RPMI7951 (cell line): ENCODE measurements at places on chromosomes 2 and 18.

DNA sequence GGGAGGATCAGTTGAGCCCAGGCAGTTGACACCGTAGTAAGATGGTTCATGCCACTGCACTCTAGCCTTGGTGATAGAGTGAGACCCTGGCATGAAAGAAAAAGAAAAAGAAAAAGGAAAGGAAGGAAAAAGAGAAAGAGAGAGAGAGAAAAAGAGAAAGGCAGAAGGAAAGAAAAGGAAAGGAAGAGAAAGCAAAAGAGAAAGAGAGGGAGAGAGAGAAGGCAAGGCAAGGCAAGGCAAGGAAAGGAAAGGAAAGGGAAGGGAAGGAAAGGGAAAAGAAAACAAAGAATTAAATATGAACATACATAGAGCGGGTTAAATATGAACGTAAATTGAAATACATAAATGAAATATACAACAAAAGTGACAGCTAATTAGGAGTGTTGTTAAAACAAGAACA is 167.5 kb upstream of the SETBP1 start:
- DNase-seq, result no peak

DNA sequence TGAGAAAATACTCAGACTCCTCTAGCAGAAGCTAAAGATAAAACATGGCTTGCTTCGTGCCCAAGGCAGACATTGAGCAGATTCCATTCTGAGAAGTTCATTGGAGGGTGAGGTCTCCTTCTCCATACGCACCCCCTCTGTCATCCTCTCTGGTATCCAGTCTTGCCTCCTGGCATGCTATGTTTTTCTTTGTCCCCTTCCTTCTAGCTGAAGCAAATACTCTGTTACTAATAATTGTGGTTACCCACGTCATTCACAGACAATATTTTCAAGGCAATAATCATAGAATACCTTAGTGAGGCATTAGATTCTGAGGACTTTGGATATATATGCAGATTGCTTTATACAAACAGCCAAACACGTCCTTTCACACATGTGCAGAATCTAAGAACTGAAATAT is 66.2 kb upstream of the KLF7 start:
- no peak for DNase-seq

DNA sequence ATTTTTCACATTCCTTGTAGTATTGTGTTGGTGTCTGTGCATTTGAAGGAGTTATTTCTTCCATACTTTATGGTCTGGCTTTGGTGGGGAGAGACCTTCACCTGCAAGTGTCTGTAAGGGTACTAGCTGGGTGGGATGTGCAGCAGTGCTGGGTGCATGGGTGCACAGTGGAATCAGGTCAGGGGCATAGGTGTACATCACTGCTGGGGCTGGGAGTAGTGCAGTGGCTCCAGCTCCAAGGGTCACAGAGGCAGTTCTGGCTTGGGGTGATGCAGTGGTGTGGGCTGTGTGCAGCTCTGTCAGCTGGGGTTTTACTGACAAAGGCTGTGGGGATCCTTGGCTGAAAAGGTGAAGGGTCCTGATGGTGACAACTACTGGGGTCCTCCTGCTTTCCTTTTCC is 44.8 kb downstream of the CCDC148 start:
- no peak for DNase-seq

DNA sequence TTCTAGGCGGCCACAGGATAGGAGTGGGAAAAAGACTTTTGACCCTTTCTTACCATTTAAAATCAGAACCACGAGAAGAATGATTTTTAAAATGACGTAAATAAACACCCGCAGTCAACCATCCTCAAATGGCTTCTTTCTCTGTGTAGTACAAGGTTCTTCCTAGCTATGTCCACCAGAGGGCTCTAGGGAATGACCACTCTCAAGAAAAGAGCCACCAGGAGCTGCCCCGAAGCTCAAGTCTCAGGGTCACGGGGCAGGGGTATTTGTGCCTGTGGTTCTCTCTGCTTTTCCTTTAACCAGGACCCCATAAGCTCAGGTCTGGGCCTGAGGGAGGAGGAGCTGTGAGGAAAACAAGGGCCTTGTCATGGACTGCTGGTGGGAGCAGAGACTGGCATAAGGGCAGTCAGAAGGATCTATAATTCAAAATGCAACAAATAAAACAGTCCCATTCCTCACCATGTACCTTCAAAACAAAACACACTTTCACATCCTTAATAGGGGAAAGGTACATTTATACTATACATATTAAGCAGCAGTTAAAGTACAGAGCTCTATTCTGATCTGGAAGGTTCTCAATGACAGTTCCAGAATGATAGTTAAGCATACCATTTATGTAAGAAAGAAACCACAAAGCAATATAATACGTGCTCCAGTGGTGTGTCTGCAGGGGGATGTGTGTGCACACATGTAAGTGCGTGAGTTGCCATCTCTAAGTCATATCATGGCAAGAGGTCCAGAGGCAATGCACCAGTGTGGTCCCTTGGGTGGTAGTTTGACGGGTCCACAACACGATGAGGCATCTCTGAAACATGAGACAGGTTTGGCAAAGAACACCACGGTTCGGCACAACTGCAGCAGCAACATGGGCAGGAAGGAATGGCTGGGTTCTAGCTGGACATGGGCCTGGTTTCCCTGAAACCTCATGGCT is 18.6 kb downstream of the LYPD1 start:
- DNase-seq, result no peak

DNA sequence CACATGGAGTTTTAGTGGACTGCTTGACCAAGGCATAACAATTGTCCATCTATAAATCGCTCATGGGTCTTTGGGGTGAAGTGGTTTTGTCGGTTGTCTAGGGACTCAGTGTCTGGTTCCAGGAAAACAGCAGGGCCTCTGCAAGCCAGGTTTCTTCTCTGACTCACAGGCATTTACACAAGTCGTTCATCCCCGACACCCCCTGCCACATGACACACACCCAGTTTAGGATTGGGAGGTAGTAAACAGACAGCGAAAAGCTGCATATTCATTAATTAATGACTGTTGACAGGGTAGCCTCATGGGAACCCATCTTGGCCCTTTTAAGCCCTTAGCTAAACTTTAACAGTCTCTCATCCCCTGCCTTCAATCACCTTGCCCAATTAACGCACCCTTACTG is 194.8 kb upstream of the ACVR2A start:
- no peak for DNase-seq

DNA sequence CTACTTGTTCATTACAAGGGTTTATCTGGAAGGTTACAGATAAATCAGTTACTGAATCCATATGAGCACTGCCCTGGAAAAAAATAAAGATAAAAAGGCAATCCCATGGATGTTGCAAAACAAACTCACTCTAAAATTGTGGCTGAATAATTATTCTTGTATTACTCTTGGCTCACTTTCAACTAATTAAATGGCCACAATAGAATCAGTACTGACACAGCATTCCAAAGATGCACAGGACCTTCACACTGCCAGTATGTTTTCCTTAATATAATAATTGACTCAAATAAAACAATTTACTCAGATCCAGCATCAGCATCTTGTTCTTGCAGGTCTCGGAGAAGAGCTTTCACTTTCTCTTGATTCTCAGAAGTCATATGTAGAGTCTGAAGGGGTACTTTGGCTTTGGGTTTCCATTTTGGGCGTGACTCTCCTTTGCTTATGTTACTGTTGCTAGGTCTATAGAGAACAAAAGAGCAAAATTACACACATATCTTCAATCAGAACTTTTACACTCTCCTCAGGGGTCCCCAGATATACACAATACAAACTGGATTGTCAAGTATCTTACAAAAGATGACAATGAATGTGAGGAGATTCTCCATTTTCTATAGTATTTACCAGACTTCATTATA is 12.6 kb downstream of the DHX57 start:
- no peak for DNase-seq

- no peak for DNase-seq
These were observed 739 bp downstream of the SIX2 start for GRCh38 chr2:45008296-45009129.

DNA sequence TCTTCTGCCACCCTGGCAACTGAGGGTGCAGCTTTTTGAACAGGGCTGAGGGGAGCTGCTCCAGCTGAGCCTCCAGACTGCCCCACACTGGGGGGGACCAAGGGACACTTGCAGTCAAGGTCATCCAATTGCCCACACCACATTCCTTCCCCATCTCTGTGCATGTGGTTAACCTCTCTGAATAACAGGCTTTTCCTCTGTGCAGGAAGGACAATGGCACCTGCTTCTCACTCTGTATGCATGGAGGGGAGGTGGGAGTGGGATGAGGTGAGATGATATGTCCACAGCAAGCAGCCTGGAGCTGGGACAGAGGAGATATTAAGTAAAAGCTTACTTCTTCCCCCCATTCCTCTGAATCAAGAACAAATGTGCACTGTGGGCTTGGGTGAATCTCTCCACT is 39.1 kb upstream of the TEX51 start:
- DNase-seq, result no peak

- no peak for DNase-seq
These were observed 238.8 kb upstream of the HDAC4 start for GRCh38 chr2:239639421-239640185.

DNA sequence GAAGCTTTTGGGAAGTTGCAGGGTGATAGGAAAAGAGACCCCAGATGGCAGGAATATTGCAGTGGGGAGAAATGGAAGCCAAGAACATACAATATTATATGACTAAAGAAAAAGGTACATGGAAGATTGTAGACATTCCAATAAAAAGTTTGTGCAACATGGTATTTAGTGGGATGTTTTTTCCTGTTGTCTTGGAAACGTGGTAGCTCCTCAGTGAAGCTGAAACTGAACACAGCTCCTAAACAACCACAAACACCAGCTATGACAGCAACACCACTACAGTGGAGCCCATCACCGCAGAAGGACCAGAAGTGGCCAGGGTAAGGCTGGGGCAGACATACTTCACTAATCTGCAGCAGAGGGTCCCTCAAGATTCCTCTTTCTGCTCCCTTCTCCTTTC is 246.8 kb downstream of the CDH20 start:
- DNase-seq, result peak; percentile 64

GRCh38 chr2:65622951-65623535 is 190.6 kb upstream of the SPRED2 start:
- no peak for DNase-seq

- DNase-seq, result no peak
These were observed 105.4 kb downstream of the POLR1A start for GRCh38 chr2:86000131-86000937.

DNA sequence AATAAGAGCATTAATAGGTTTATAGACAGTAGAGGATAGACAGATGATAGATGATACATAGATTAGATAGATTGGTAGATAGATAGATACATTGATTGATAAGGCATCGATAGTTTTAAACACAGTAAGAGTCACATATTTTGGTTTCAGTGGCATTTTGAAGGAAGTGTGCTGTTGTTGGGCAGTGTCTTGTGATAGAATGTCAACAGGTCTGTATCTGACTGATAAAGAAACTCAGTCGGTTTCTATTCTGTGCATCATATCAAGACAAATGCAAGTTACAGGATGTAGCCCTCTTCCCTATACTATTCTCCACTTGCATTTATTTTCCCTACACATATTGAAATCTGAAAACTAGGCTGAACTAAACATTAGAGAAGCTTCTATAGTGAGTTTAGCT is 1229.0 kb upstream of the ZEB2 start:
- DNase-seq, result no peak
